NCI-H526 treated with DMSO at 0.1 percent for 48 hours (cell line): ENCODE measurements at places on chromosomes 2 and 18.

DNA sequence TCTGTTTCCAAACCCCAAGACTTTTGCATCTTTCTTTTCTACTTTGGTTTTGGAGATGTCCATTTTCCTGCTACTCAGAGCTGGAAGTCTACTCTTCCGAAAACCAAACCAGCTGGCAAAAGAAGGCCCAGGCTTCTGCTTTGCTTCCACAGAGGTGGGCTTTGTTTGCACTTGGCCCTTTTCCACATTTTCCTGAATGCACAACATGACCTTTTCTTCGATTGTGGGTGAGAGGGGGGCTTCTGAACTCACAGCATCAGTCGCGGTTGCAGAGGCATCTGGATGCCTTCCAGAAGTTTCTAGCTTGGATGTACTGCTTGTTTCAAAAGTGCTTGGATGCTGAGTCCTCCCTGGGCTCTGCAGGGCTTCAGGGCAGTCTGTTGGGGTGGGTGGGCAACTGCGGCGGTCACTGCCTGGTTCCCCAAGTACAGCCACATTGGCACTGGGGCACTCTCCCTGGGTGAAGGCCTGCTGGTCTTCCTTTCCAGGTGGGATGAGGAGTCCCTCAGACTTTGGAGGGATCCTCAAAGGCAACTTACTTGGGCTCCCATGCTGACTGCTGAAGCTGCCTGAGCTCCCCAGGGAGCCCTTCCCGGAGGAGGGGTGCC is 112.3 kb upstream of the LYPD1 start:
- DNase-seq: no peak

- no peak for DNase-seq
Measured at GRCh38 chr2:176902454-176902853, 310.1 kb upstream of the HNRNPA3 start.

DNA sequence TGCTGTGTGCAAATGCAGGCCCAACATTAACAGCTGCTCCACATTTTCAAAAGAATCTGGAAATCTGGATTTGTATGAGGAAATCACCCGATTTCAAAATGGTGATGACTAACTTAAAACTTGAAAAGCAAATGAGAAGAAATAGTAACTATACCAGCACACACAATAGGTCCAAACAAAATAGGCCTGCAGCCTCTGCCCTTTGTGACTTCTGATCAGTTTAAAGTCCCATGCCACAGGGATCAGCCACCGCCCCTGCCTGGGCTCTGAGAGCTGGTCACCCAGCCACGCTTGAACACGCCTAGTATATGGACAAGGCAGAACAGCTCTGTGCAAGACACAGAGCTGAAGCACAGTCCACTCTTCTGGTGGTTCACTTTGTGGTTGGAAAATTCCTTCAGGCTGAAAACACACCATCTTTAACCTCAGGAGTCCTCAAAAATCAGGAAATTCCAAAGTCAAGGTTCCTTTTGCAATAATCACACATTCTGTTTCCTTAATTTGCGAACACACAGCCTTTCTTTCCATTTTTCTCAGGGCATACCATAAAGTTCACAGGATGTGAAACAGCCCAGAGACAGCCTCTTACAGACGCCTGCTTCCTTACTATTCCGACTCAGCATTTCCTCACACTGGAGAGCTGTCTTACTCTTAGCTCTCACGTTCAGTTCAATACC is 150.1 kb upstream of the RIOK3 start:
- no peak for DNase-seq

- DNase-seq: no peak
Measured at GRCh38 chr18:45826084-45826483, 609 bp downstream of the SIGLEC15 start.

- DNase-seq: no peak
Measured at GRCh38 chr2:208556983-208557484, 150.4 kb downstream of the PTH2R start.

DNA sequence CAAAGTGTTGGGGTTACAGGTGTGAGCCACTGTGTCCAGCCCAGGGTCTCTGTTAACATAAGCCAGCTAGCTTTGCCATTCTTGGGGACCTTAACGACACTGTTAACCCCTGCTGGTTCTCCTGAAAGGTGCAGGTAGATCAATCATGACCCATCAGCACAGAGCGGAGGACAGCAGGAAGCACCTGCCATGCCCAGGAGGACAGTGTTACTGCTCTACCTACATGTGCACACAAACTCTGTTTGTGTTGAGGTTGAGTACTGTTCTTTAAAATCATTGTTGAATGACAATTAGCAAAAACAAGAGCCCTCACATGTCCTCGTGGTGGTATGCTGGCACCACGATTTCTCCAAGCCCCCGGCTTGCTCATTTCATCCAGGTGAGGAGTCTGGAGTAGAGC is 120.9 kb downstream of the FAM210A start:
- DNase-seq: no peak

- DNase-seq: no peak
Measured at GRCh38 chr2:56191617-56192016, 7.8 kb downstream of the CCDC85A start.

GRCh38 chr2:36371070-36371874 is 15.7 kb downstream of the CRIM1 start:
- no peak for DNase-seq
